ENCODE measurements at places on chromosomes 5 and 9. TPM values are rescaled to one million over a fixed set of nuclear protein-coding genes. Genes with fewer than 3 reads are reported as not detected.

Gene FASTKD3
- 7.4 TPM for total RNA-seq

Gene DBH
- not detected for total RNA-seq

Gene FRMD3
- 63.1 TPM for total RNA-seq

Gene SLC36A2
- total RNA-seq, result not detected

DNA sequence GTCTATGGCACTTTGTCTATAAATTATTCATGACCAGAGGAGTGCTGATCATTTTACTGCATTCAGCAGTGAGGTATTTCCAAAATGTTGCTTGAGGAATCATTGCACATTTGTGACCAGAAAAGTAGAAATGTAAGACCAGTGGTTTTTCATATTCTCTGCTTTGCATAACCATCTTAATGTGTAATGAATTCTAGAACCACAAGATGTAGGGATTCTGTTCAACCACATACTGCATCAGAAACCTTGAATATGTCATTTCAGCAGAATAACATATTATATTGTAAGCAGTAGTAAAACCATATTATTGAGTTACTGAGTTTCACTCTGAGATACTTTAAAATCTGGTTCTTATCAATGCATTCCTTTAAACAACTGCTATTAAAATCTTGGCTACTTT lies 1243.4 kb downstream of the MAT2B start:
- no peak for DNase-seq

- no peak for DNase-seq
Measured at GRCh38 chr9:93859431-93860215, 95.5 kb downstream of the BARX1 start.

- no peak for DNase-seq
Measured at GRCh38 chr5:4837489-4838058, 302.6 kb upstream of the ADAMTS16 start.

DNA sequence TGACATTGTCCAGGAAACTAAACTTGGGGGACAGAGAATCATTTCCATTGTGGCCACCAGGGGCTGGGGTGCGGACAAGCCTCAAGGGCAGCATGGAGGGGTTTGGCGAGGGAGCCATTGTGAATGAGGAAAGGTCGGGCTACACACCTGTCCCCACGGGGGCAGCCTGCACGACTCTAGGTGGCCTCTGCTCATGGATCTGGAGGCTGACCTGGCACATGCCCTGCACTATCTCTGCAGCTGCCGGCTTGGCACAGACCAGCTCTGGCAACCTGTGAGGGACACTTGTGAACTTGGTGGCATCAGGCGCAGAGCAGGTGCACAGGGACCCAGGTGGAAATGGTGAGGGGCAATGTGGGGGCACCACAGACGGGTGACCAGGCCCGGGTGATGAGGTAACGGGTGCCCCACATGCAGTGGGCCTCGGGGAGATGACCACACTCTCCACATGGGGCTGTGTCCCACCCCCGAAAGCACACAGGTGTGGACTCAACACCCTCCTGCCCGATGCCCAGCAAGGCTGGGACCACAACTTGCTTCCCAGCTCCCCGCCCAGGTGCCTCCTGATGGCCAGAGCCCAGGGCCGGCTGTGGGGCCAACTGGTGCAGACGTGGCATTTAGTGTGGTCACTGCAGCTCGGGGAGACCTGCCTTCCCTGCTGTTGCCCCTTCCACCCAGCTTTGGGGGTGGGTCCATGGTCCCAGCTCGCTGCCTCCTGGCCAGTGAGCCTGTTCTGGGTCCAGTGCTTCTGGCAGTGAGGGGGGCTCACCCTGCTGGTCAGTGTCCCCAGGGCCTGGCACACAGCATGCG lies 60.9 kb upstream of the UBAC1 start:
- DNase-seq, result peak; percentile 47

All from heart left ventricle (tissue), 16 donors.